Activated CD4-positive, alpha-beta T cell treated with anti-CD3 and anti-CD28 coated beads, Interleukin-2, Interleukin-6, amounts not matched to agents 100 ng/mL and 50 ng/mL, durations not matched to agents 16 hours and 8 hours (primary cell): ENCODE measurements at places on chromosomes 6 and 20.

DNA sequence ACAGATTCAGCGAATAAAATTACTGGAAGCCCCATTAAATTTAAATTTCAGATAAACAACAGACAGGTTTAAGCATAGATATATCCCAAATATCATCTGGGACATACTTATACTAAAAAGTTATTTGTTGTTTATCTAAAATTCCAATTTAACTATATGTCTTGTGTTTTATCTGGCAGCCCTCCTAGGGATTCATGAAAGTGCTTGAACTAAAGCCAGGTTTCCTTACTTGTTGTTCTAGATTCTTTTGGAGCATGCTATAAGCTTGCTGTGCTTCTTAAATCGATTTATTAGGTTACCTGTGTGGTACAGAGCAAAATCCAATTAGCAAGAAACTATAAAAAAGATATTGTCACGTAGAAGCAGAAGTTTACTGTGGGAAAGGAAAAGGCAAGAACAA lies 202.5 kb upstream of the GMDS start:
- DNase-seq, result no peak

DNA sequence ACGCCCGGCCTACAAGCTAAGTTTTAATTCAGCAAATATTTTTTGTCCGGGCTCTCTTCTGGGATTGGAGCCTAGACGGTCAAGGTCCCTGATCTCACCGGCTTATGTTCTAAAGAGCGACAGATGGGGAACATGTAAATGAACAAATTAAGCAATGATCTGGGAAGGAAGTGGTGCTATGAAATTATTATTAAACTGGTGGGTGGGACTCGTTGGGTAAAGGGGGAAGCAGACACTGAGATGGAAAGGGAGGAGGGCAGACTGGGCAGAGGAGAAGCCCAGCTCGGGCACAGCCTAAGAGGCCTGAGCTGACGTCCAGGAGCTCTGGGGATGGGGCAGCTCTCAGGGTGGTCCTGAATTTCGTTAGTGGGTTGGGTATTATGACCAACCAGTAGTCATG lies 81.8 kb upstream of the AGPAT4 start:
- DNase-seq, result no peak

GRCh38 chr20:60064554-60065196 lies 106.5 kb downstream of the CDH26 start:
- DNase-seq, result no peak

GRCh38 chr6:47168180-47168579 lies 126.0 kb upstream of the ADGRF1 start:
- no peak for DNase-seq

DNA sequence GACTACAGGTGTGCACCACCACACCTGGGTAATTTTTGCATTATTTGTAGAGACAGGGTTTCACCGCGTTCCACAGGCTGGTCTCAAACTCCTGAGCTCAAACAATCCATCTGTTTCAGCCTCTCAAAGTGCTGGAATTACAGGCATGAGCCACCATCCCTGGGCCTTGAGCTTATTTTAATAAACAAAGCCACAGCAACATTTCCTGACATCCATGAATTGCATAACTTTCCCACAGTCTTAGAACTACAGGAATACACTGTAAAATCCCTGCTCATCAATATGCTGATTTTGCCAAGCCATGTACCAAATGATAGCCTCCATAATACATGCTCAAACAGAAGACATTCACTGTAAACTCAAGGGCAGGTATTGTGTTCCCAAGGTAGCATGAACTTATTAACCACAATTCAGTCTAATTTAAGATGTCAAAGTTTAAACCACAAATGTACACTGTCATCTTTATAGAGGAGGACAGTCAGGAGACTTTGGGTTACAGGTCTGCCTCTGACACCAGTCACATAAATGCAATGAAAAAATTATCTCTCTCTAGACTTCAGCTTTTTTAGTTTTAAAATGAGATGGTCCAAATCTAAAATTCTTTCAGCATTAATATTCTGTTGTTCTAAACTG lies 40.0 kb downstream of the NUDT3 start:
- no peak for DNase-seq

GRCh38 chr6:28978959-28979561 lies 26.1 kb downstream of the ZNF311 start:
- DNase-seq, result no peak

DNA sequence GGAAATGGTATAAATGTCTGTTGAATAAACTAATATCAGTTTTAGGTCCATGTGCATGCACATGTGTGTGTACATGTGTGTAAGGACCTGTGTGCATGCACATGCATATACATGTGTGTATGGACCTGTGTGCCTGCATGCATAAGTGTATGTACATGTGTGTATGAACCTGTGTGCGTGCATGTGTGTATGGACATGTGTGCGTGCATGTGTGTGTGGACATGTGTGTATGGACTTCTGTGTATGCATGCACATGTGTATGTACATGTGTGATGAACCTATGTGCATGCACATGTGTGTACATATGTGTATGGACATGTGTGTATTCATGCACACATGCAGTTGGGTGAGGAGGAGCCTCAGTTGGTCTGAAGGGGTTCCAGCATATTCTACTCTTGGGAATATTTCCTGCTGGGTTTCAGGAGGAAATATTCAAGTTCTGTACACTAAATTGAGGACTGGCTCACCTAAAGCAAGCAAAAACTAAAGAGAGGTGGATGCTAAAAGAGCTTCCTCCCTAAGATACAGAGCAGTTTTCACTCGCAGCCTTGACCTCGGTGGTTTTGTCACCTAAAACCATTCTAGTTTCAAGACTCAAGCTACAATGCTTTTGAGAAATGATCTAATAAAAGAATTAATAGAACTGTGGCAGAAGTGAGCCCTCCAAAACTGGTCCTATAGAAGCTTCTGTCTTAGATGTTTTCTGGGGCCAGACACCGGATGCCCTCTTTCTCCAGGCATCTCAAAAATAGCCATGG lies 742.8 kb downstream of the MAFB start:
- no peak for DNase-seq

GRCh38 chr20:58440021-58440767 lies 51.2 kb downstream of the VAPB start:
- DNase-seq, result no peak
